Stimulated activated CD4-positive, alpha-beta T cell treated with anti-CD3 and anti-CD28 coated beads, Interleukin-12 subunit alpha, Interleukin-12 subunit beta, amount 100 ng/mL, for 24 hours (primary cell): ENCODE measurements at places on chromosomes 1 and 21.

DNA sequence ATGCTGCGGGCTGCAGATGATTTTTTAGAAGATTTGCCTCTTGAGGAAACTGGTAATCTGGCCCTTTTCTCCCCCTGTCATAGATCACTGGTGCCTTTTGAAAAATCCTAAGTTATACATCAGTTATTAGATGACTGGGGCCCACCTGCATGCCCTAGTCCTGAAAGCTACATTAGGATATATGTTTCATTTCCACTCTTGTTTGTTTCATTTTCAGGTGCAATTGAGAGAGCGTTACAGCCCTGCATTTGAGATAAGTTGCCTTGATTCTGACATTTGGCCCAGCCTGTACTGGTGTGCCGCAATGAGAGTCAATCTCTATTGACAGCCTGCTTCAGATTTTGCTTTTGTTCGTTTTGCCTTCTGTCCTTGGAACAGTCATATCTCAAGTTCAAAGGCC, 8.1 kb upstream of the IFI44 start:
- DNase-seq, result no peak

- no peak for DNase-seq
Measured at GRCh38 chr1:207831517-207832327, 79.2 kb downstream of the CD34 start.

DNA sequence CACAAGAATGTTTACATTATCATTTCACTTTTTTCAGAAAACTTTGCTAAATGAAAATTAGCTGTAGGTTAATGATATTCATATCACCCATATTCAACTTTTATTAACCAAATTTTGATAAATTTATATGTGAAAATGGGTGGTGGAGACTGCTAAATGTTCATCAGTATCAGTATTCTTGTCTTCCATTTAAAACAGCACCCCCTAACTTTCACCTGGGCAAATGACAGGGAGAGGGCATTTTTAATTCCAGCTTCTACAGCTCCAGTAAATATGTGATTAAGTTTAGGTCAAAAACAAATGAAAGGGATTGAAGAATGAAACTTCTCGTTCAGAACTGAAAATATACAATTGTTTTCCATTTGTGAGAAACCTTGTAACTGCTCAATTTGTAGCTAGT, 722.2 kb downstream of the KCNT2 start:
- no peak for DNase-seq

GRCh38 chr1:113659556-113659955, 99.7 kb downstream of the PHTF1 start:
- no peak for DNase-seq

DNA sequence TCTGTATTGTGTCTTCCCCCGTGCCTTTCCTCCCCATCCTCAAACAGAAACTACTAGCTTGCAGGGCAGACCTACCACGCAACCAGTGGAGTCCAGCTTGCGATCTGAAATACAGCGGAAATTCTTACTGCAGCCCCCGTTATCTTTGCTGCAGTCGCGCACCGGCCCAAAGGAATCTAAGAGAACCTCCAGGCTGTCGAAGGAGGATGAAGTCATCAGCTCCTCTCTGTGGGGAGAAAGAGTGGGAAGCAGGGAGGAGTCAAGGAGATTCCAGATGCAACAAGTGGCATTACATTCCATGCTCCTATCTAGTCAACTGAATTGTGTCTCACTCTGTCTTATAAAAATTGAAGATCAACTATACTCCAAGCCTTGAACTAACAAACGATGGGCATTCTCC, 206.9 kb downstream of the ASTN1 start:
- DNase-seq, result no peak

GRCh38 chr1:115794976-115795639, 26.6 kb upstream of the CASQ2 start:
- DNase-seq, result no peak
